ENCODE measurements at places on chromosomes 3 and 15.
A peak's percentile ranks its signal among the peaks of the same experiment; 100 is the strongest.

DNA sequence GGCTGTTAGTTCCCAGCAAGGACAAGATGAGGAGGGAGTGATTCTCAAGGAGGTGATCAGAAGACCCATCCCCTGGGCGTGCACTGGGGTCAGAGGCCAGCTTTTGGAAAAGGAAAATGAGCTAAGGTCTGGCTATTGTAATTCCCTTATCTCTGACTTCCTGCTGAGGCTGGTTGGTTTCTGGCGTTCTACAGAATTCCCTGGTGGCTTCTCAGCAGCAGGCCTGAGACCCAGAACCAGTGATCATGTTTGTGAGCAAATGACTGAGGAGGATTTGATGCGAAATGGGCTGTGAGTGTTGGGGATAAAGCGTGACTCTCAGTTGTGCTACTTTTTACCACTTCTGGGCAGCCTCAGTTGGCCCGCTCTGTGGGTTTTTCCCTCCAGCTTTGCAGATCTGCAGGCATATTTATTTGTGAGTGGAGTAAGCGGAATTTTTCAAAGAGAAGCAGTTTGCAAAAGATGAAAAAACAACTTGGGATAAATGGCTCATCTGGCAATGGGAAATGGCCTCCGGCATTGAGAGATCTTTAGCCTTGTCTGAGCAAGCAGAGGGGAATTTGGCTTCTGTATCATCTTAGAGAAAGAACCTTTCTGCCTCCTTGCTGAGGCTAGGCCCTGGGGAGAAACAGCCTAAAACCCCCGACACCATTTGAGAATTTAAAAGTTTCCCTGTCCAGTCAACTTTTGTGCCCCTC, 102.7 kb downstream of the SLCO3A1 start:
- DNase-seq = no peak

DNA sequence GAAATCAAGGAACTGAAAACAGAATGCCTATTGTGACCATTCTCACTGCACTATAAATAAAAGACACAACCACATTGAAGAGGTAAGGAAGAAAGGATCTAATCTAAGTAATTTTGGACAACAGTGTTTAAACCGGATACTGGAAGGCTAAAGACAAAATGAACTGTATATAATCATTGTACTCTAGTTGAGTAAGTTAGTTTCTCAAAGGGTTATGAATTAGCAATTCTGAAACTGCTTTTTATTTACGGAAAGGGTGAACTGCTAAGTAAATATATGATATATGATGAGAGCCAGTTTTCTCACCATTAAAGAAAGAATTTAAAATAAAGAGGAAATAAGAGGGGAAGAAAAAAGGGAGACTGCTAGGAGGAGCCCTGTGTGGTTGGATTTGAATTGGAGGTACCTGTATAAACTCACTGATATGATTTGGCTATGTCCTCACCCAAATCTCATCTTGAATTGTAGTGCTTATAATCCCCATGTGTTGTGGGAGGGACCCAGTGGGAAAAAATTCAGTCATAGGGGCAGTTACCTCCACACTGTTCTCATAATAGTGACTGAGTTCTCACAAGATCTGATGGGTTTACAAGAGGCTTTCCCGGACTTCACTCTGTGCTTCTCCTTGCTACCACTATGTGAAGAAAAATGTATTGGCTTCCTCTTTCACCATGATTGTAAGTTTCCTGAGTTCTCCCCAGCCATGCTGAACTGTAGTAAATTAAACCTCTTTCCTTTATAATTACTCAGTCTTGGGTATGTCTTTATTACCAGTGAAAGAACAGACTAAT, 607.7 kb downstream of the PYDC2 start:
- no peak for DNase-seq

GRCh38 chr3:69130689-69131088, 8.3 kb upstream of the LMOD3 start:
- DNase-seq = no peak

DNA sequence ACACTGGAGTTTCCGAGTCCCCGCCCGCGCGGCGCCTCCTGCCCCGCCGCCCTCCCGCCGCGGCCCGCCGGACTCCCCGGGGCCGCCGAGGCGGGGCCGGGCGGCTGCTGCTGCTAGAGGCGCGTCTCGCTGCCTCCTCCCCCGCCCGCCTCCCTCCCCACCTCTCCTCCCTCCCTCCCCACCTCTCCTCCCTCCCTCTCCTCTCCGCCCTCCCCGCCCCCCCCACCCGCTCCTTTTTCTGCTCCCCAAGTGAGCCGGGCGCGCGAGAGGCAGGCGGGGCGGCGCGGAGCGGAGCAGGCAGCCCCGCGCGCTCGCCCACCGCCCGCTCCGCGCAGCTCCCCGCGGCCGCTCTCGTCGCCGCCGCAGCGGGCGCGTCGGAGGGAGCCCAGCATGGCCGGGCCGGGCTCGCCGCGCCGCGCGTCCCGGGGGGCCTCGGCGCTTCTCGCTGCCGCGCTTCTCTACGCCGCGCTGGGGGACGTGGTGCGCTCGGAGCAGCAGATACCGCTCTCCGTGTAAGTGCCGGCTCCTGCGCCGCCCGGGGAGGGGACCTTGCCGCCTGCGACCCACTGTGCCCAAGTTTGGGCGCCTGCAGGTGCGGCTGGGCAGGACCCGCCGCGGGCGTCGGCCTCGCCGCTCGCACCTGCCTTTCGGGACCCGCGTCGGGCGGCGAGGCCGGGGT, at the start of gene CACNA2D3:
TSS of gene CACNA2D3 (plus strand) at position 229 of the 679 bp plus-strand sequence.
- peak; percentile 62 for DNase-seq

DNA sequence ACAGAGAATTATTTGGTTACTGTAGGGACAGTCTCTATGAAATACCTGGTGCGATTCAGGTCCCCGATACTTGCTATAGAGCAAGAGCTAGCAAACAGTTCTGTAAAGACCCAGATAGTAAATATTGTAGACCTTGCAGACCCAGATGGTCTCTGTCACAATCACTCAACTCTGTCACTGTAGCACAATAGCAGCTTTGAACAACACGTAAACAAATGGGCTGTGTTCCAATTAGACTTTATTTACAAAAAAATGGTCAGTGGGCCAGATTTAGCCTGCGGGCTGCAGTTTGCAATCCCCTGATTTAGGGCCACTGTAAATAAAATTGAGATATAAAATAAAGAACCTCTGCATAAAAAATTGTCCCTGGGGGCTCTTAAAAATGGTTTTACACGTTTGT, 127.7 kb downstream of the SV2B start:
- DNase-seq = peak; percentile 83

GRCh38 chr3:126617571-126617970, 37.4 kb downstream of the TXNRD3 start:
- DNase-seq = no peak

DNA sequence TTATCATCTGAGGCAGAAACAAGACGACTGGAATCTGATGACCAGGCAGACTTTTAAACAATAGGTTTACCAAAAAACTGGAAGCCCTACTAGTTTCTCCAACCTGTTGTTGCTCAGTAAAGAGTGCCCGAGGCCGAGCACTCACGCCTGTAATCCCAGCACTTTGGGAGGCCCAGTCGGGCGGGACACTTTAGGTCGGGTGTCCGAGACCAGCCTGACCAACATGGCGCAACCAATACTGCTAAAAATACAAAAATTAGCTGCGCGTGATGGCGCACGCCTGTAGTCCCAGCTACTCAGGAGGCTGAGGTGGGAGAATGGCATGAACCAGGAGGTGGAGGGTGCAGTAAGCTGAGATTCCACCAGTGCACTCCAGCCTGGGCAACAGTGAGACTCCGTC, 1.1 kb upstream of the WDR5B start:
- no peak for DNase-seq

- DNase-seq = no peak
Observed at GRCh38 chr3:11389386-11390268, 117.4 kb downstream of the ATG7 start.

DNA sequence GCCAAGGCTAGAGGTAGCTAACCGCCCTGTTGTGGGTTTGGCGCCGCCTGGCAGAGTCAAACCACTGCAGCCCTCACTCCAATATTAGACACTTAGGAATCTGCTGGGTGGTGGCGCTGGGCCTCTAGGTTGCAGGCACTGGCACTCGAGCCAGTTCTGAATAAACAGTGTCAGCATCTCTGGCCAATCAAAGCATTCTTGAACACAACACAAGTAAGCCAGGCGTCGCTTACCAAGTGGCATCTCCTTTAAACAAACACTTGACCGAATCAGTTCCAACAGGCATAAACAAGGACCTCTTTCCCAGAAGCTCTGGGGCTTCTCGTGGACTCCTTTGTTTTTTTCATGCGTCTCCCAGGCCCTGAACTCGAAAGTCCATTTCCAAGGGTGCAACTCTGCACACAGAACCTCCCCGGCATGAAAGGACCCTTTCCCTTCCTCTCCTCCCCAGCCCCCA, 82.3 kb downstream of the LRIG1 start:
- DNase-seq = no peak

DNA sequence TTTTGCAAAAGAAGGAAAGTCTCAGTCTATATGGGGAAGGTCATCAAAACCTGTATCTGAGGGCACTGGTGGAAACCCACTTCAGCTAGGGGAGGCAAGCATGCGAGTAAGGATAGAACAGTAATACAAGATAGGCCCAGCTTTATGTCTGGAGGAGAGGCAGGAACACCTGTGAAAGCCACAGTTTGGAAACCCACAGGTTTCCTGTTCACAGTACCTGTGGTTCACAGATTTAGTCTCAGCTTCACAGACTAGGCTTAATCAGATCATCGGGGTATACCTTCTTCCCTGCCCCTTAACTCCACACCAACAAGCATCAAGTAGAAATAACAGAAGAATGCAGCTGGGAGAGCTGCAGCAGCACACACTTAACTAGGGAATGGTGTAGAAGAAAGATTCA, 36.2 kb downstream of the C2CD4B start:
- DNase-seq = no peak

DNA sequence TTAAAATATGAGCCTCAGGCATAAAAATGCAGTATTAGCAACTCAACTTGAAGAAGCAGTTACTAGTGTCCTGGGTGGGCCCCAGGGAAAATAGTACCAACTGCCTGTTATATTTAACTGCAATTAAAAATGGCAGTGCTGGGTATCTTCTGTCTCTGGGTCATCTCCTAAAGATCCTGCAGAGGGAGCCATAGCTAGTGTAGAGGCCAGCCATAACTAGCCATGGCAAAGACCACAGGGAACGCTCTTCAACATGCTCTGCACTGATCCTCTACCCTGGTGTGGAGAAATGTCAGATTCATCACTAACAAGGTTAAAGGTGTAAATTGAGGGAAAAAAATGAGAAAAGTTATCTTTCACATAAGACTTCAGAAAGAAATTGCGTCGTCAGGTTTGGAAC, 181.3 kb downstream of the SNRPN start:
- peak; percentile 16 for DNase-seq

- no peak for DNase-seq
Observed at GRCh38 chr15:80581976-80582375, 113.1 kb upstream of the ABHD17C start.

GRCh38 chr3:30832961-30833575, 61.4 kb downstream of the GADL1 start:
- DNase-seq = no peak

- DNase-seq = no peak
Observed at GRCh38 chr15:28875461-28876000, 10.2 kb upstream of the APBA2 start.

GRCh38 chr15:29289173-29289572, 19.6 kb upstream of the NSMCE3 start:
- no peak for DNase-seq
